Neural crest cell (in vitro differentiated cells): ENCODE measurements at places on chromosomes 13 and 19. TPM values are rescaled to one million over a fixed set of nuclear protein-coding genes. Genes with fewer than 3 reads are reported as not detected.

- no peak for DNase-seq
These were observed 14.2 kb upstream of the ZNF492 start for GRCh38 chr19:22619932-22620331.

GRCh38 chr13:22060187-22060586, 389.3 kb downstream of the FGF9 start:
- DNase-seq: no peak

DNA sequence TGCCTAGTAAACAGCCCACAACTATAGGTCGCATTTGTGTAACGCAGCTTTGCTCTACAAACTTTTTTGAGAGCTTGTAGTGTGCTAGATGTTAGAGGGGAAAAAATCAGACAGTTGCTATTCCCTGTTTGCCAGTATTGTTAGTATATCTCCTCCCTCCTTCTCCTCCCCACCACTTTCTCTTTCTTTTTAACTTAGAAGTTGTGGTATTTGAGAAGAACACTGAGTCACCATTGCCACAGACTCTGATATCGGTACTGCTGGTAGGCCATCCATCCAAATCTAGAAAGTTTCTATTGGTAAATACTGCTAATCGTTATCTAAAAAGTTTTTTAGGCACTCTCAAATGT, 666 bp downstream of the POMP start:
- no peak for DNase-seq

DNA sequence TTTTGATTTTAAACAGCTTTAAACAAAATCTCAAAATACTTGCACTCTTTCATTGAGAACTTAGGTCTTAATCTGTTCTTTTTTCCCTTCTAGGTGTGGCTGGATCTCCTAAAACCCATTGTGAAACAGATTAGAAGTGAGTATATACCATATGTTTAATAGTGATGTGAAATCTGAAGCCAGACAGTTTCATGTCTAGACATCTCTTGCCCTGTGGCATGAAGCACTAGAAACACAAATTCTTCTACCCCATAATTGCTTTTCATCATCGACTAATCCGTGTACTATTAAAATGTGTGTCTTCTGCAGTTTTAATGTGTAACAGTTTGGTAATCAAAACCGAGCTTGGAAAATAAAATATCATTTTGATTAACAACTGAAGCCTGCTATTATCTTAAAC, 188.2 kb upstream of the RNF113B start:
- no peak for DNase-seq

DNA sequence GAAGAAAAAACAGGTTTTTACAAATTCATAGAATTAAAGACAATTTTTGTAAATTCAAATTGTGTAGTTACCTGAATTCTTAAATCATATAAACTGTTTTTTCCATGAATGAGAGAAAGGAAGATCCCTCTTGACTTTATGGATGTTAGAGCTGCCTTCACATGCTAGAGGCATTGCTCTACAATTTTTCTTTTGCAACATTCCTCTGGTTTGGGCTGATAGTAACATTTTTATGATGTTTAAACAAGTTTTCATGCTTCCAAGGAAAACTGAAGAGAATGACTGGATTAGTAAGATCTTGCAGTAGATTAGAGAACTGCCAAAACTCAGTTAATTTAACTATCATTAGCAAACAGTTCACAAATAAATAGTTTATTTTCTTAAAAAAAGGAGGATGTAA, 250.6 kb downstream of the GPC6 start:
- no peak for DNase-seq

DNA sequence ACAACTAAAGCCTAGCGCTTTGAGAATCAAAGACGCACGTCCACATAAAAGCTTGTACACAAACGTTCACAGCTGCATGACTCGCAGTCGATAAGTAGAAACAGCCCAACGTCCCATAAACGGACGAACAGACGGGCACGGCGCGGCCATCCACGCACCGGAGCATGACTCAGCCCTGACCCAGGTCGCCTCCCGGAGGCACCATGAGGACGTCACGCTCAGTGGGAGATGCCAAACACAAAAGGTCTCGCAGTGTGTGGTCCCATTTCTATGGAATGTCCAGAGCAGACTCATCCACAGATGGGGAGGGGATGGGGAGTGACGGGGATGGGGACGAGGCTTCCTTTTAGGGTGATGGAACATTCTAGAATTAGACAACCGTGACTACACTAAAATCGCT, 9.4 kb downstream of the POLRMT start:
- no peak for DNase-seq

The ZSCAN4 gene
- not detected in 2 replicates for total RNA-seq

GRCh38 chr19:51018745-51019543, 565 bp downstream of the KLK10 start:
- no peak for DNase-seq

DNA sequence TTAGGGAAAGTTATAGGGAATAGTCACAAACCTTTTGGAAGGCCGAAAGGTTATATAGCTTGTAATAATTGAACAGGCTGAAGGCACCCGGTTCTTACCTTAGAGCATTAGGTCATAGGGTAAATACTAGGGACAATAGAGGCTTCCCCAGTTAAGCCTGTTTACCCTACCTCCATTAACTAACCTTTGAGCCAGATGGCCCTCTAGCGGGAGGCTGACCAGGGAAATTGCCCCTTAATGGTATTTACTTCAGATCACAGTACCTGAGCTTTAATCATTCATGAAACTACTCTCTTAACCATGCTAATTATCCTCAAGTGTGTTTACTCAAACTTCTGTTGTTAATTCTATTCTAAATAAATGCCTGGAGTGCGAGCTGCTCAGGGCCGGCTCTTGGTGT, 20.4 kb upstream of the ZNF83 start:
- no peak for DNase-seq

DNA sequence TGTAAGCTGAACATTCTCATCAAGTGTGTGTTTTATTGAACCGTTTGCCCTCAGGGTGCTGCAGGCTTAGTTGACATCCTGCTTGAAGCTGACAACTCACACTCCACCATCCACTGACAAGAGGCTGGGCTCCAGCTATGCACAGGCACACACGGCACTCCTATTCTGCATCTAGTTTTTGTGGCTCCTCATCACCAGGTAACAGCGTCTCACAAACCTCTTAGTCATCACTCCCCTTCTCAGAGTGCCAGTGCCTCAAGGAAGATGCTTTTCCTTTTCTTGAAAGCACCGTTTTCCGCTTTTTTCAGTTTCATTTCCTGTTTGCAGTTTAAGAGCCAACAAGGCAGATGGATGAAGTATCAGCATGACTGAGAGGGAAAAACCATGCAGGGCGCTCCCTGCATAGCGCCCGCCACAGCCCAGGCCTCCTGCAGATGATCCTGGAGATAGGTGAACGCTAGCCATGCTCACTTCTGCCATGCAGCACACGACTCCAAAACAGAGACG, 491.2 kb downstream of the COG6 start:
- DNase-seq: no peak

DNA sequence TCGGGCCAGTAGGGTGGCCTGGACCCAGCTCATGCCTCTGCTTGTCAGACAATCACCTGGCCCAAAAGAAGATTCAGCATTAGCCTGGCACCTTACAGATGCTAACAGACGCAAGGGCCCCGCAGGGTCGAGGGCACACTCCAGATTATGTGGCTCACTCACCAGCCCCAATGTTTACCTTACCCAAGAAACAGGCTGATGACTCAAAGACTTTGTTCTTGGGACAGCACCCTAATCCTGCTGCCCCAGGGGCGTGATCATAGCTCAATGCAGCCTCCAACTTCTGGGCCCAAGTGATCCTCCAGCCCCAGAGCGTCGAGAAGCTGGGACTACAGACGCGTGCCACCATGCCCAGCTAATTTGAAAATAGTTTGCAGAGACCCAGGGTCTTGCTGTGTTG, 9.8 kb downstream of the ECSIT start:
- DNase-seq: no peak

The CGB2 gene
- not detected in 2 replicates for total RNA-seq

GRCh38 chr13:101417043-101417406, 717 bp upstream of the NALCN start:
- DNase-seq: no peak
